ENCODE measurements at places on chromosomes 3 and 15. TPM values are rescaled to one million over a fixed set of nuclear protein-coding genes. Genes with fewer than 3 reads are reported as not detected.

DNA sequence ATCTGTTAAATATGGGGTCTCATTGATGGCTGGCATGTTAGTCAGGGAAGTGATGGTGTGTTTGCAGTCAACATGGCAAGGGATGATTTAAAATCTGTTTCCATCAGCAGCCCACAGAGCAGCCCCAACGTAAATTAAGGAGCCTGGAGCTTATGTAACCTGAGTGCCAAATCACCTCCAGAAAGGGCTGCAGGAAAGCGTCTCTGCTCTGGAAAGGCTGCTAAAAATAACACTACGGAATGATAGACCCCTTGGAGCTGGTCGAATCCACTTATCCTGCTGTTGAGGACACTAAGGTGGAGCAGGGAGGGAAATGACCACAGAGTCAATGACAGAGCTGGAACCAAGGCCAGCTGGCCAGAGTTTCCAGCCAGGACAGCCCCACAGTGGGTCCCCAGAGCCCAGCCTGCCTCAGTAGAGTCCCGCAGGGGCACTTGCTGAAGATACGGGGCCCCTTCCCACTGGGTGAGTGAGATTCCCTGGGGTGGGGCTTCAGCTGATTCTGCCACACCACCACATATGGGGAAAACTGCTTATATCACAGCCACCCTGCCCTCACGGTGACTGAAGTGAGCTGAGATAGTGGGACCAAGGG, 63.5 kb downstream of the EPHB1 start:
- no peak for ATAC-seq

- ATAC-seq: no peak
These were observed 94.6 kb downstream of the CDIN1 start for GRCh38 chr15:36673987-36674386.

DNA sequence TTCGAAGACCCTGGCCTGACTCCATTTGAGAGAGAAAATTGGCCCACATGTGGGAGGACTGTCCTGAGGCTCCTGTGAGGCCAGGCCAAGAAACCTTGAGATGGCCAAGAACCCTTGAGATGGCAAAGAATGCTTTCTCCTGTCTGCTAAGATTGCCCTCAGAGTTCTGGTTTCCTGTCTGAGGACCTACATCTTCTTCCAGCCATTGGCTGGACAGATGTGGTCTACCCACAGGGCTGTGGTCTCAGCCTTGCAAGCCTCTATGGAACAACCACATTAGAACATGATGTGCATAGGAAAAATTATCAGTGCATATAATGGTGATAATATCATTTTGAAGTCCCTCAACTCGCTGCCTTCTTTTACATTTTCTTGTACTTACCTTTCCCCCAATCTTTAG, 10.8 kb upstream of the RASA2 start:
- no peak for ATAC-seq

DNA sequence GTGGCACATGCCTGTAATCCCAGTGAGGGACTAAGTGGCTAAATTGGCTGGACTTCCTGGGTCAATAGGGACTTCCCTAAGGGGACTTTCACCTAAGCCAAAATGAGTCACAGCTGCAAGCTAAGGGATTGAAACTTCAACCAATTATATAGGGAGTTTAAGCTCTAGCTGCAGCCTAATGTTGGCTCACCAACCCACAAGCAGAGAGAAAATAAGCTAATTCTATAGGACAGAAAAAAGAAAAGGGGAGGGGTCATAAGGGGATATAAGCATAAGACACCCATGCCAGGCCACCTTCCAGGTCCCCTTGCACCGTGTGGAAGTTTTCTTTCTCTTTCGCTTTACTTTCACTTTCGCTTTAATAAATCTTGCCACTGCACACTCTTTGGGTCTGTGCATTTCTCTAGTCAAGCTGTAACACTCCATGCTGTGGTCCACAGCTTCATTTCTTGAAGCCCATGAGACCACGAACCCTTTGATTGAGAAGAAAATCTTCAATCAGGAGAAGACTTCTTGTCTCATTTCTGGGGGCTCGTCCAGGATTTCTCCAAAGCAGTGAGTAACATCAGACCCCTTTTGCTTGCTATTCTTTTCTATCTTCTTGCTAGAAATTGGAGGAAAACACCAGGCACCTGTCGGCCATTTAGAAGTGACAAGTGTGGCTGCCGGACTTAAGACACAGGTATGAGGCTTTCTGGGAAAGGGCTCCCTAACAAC, 192.3 kb downstream of the IGSF11 start:
- ATAC-seq: no peak

NFKBIZ gene
- 56.3 TPM for total RNA-seq

- no peak for ATAC-seq
These were observed 131.5 kb upstream of the SATB1 start for GRCh38 chr3:18556503-18557135.

NAALADL2 gene
- 2.4 TPM for total RNA-seq

GRCh38 chr3:171456765-171457606, 3.2 kb downstream of the TNIK start:
- no peak for ATAC-seq

Measured in esophagus mucosa (tissue), 1 donor.